ENCODE measurements at places on chromosomes 7 and 10.
A peak's percentile ranks its signal among the peaks of the same experiment; 100 is the strongest.

DNA sequence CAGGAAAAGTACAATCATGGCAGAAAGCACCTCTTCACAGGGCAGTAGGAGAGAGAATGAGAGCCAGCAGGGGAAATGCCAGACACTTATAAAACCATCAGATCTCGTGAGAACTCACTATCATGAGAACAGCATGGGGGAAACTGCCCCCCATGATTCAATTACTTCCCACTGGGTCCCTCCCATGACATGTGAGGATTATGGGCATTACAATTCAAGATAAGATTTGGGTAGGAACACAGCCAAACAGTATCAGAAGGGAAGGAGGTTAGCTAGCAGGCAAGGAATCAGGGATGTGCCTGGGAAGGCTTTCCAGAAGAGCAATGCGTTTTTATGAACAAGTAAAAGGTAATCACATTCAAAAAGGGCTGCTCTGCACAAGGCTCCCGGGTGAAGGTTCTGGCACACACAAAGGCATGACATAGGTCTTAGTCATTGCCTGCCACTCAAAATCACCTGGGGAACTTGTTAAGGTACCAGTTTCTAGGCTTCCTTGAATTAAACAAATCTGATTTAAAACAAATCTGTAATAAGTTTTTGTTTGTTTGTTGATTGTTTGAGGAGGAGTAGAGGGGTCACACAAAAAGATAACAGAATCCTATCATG lies 40.9 kb downstream of the BMPER start:
- no peaks in the 10 kb centered on the region for H3K4me1 ChIP-seq
- no peaks in the 10 kb centered on the region for H3K27me3 ChIP-seq
- H3K4me3 ChIP-seq, result no peak overlapping the region
- no peak overlapping the region for H3K27ac ChIP-seq
- no peak for DNase-seq

DNA sequence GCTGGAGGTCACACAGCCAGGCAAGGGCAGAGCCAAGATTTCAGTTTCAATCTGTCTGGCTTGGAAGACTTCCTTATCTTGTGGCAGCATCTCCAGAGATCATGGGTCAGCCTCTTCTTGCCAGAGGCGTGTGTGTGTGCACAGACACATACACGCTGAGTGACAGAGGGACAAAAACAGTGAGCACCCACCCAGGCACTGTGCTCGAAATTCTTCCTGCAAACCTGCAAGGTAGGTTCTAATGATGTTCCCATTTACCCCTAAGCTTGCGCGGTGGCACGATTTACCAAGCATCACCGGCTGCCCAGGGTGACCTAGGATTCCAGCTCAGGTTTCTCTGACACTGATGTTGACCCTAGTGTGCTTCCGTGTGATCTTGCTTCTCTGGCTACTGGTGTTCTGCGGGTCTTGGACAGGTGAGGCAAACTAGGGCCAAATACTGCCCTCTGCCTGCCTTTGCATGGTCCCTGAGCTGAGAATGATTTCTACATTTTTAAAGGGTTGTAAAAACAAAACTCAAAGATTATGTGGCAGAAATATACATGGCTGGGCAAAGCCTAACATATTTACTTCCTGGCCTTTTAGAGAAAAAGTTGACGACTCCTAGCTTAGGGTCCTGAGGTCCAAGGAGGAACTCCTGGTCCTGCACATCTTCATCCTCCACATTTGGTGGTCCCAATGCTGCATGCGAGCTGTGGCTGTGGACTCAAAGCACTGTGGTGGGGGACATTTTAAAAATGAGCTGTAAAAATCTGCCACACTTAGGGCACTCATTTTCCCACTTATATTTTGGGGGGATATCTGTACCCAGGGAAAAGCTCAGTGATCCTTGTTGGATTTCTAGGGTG lies 268.5 kb downstream of the RPS24 start:
- DNase-seq, result peak; percentile 6
- H3K4me3 ChIP-seq, result no peak overlapping the region
- H3K27me3 ChIP-seq, result no peaks in the 10 kb centered on the region
- no peak overlapping the region for H3K27ac ChIP-seq
- no peaks in the 10 kb centered on the region for H3K36me3 ChIP-seq
- peaks cover 16% of the 10 kb centered on the region for H3K4me1 ChIP-seq

DNA sequence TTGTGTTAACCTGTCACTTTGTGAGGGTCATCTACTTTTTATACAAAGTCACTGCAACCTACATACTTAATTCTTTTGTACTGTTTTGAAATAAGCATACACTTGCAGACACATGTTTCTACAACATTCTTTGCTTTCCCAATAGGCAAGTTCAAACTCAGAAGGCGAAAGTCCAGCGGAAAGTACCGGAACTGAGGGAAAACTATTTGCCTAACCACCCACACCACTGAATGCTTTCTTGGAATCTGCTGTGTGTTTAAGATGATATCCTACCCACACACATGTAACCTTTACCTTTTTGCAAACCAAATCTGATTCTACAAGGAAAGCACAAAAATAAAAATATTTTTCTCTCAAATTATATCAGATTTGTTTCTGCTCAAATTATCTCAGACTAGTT lies 139.4 kb upstream of the AGR3 start:
- no peak overlapping the region for H3K4me3 ChIP-seq
- H3K27ac ChIP-seq, result peak overlapping the region; percentile 81
- no peaks in the 10 kb centered on the region for H3K27me3 ChIP-seq
- peak; percentile 95 for DNase-seq
- no peaks in the 10 kb centered on the region for H3K36me3 ChIP-seq
- H3K4me1 ChIP-seq, result peaks cover 52% of the 10 kb centered on the region

DNA sequence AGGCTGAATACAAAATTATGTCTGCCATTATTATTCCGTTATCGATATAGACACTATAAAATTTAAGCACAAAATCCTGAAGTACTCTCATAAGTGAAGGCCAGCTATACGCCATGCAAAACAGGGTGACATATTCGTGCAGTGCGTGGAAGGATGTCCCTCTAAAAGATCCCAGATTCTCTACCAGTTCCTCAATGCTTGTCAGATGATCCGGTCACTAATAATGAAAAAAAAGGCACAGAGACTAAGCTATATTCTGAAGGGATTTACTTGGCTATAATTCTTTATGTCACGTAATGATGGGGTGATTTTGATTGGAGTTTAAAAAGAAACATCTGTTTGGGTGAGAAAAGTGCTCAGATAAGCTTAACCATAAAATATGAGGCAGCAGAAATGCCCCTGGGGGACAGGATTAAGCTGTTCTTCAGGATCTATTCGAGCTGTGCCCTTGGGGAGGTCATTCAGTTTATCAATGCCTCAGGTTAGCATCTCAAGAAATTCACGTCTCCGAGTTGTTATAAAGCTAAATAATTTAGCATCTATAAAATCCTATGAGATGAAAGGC lies 229.7 kb upstream of the PITRM1 start:
- no peaks in the 10 kb centered on the region for H3K36me3 ChIP-seq
- peaks cover 7% of the 10 kb centered on the region for H3K27me3 ChIP-seq

DNA sequence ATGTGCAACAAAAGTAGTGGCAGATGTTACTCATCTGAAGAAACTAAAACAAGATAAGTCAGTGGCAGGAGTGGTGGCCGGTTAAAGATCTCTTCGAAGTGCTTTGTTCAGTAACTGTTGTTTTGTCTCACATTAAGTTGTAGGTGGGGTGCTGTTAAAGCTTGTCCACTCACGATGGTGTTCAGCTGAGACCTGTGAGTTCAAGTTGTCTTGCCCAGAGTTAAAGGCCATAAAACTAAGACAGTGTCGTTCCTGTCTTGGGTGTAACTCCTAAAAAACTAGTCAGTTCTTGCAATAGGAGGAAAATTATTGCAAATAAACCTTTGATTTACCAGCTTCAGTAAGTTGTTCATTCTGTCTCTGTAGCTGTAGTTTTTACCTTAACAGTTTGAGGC lies 857 bp upstream of the FOXP2 start:
- H3K36me3 ChIP-seq, result no peaks in the 10 kb centered on the region
- peaks cover 40% of the 10 kb centered on the region for H3K4me1 ChIP-seq
- DNase-seq, result no peak
- H3K4me3 ChIP-seq, result no peak overlapping the region
- no peaks in the 10 kb centered on the region for H3K27me3 ChIP-seq

GRCh38 chr7:89023877-89024276 lies 228.3 kb upstream of the TEX47 start:
- no peaks in the 10 kb centered on the region for H3K36me3 ChIP-seq
- H3K4me1 ChIP-seq, result no peaks in the 10 kb centered on the region
- no peak overlapping the region for H3K4me3 ChIP-seq
- DNase-seq, result no peak

DNA sequence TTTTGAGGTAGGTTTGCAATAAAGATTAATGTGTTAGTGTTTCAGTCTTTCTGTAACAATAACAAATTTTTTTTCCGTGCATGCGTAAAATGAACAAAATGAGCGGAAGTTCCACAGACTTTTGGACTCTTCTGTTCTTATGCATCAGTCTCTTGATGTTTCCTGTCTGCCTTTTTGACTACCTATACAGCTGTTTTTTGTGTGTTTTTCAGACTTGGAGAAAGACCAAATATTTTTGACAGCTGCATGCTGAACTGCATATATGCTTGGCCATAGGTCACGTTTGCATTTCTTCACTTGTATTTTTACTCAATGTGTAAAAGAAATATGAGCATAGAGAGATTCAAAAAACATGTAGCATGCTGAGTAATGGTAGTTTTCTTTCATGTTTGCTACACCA lies 119.3 kb downstream of the BBS9 start:
- H3K36me3 ChIP-seq, result no peaks in the 10 kb centered on the region
- peak overlapping the region; percentile 26 for H3K27ac ChIP-seq
- H3K4me3 ChIP-seq, result no peak overlapping the region
- no peaks in the 10 kb centered on the region for H3K27me3 ChIP-seq
